ENCODE measurements at places on chromosomes 7 and 10.
A peak's percentile ranks its signal among the peaks of the same experiment; 100 is the strongest.

GRCh38 chr7:47577321-47577919 is 4.5 kb downstream of the TNS3 start:
- no peak for DNase-seq

- DNase-seq: no peak
Measured at GRCh38 chr7:158362912-158363905, 224.4 kb downstream of the PTPRN2 start.

DNA sequence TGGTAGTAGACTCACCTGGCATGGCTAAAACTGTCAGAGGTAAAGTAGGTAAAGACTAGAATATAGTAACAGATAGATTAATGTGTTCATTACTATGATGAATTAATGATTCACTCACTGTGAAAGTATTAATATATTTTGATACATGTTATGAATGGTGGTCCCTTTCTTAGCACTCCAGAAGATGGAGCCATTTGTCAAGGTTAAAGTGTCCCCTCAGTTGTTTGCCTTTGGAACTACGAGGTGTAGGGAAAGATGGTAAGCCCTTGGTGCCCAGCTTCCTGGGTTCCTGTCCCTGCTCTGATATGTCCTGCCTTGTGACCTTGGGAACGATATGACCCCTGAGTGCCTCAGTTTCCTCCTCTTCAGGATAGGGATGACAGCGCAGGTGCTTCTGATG is 49.4 kb downstream of the HTRA1 start:
- no peak for DNase-seq

DNA sequence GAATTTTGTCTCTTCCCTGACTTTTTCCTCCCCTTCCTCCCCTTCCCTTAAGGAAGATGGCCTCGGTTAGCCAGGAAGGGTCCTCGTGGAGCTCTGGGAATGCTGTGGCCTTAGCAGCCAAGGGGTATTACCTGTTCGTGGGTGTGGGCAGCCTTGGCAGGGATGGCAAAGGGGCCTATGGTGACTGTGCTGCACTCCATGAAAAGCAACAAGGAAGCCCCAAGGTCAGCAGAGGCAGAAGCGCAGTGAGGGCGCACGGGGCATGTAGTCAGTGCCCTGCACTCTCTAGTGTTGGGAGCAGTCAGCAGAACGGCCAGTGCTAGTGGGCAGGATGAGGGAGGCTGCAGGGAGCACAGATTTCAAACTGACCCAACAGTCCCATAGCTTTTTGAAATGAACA is 191.8 kb downstream of the ADARB2 start:
- no peak for DNase-seq

DNA sequence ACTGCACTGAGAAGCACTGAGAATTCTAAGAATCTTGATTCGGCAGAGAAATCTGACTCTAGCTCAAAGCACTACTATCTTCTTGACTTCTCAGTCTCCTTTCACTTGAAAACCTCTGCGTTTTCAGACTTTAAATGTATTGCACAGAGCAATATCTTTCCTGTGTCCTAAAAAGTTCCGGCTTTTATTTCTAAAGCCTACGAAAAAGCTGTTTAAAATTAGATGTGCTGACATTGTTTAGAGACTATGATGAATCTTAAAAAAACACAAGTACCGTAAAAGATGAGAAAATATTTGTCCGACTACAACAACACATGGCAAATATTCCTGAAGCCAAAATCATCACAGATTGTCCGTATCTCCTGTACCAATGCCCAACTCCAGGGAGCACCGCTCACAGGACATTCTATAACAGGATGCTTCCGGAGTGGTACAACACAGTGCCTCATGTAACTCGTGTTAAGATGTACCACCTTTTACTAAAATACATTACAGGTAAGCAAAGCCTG is 136.9 kb downstream of the CUBN start:
- DNase-seq: no peak

DNA sequence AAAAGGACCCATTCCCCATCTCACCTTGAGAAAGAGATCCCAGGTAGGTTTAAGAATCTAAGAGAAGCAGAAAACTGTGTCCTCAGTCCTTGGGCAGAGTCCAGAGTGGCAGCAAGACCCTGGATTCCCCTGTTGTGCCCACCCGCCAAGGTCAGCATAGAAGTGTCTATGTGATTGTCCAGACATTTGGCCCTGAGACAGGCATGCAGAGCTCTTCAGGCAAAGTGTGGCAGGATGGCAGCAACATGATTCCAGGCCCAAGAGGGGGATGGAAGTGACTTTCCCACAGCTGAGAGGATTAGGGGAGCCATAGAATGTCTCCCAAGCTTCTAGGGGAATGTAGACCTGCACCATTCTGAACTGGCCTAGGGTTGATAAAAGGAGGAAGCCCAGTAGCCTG is 39.1 kb upstream of the OPALIN start:
- DNase-seq: no peak

GRCh38 chr7:98629001-98629431 is 11.9 kb downstream of the NPTX2 start:
- no peak for DNase-seq

DNA sequence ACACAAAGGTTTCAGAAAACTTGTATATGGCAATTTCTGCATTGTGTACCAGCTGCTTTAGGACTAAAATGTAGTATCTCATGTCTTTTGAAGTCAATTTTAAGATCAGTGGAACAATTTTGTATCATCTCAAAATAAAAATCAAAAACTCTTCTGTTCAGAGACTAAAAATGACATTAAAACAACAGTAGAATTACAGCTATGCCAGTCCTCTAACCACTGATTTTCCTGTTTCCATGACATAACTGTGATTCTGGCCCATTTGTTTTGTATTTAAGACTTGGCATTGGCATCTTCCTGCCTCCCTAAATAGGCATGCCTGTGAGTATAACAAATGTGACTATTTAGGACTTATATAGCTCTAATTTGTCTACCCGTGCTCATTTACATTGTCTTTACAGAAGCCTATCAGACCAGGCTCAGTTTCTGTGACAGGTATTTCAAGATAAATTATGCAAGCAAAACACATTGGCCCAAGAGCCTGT is 29.1 kb upstream of the VPS41 start:
- no peak for DNase-seq

- peak; percentile 21 for DNase-seq
Measured at GRCh38 chr10:122911889-122912484, 1.6 kb downstream of the FAM24A start.

- DNase-seq: no peak
Measured at GRCh38 chr7:92425311-92425947, 21.9 kb upstream of the GATAD1 start.

DNA sequence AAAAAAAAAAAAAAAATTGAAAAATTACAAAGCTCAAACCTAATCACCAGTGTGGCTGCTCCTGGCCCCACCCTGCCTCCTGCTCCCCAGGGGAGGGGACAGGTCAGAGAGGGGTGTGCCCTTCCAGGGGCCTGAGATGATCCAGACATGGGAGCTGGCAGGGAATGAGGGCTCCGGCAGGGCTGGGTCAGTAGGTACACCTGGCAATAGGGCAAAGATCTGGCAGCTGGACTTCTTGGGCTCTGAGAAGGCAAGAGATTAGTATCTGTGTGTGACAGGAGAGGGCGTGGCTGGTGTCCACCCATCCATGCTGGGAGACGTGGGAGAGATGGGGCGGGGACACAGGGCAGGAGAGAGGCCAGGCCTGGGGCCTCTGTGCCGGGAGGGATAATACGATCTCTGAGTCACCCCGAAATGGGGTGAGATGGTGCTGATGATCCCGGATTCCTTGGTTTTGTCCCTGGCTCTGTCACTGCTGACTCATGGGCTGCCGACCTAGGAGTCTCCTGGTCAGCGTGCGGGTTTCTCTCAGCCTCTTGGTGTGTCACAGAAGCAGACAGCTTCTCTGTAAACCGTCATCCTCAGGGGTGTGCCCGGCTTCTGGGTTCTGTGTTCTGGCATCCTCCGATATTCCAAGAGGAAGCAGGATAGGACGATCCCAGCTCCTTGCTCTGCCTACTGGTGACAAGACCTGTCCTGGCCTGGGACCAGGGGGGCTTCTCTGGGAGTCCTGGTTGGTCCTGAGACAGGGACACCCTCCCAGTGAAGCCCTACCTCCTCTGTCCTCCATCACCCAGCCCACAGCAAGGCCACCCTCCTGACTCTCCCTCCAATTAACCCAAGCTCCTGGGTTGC is 8.2 kb upstream of the CLDN4 start:
- DNase-seq: no peak

GRCh38 chr7:21939136-21939857 is 6.4 kb downstream of the CDCA7L start:
- no peak for DNase-seq

DNA sequence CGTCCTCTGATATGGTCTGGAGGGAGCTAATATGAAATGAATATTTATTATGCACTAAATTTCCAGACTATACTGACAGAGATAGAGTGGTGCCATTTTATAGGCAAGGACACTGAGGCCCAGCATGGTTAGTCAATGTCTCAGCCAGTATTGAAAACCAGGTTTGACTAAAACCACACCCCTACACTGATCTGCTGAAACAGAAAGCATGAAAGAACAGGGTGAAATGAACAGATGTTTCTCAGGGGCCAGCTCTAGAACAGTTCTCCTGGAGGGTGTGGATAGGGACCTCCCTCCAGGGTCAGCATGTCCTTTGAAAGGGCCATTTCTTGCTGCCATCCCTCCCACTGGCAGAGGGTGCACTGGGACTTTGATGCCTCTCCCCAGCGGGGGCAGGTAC is 700.5 kb downstream of the GRID1 start:
- no peak for DNase-seq

DNA sequence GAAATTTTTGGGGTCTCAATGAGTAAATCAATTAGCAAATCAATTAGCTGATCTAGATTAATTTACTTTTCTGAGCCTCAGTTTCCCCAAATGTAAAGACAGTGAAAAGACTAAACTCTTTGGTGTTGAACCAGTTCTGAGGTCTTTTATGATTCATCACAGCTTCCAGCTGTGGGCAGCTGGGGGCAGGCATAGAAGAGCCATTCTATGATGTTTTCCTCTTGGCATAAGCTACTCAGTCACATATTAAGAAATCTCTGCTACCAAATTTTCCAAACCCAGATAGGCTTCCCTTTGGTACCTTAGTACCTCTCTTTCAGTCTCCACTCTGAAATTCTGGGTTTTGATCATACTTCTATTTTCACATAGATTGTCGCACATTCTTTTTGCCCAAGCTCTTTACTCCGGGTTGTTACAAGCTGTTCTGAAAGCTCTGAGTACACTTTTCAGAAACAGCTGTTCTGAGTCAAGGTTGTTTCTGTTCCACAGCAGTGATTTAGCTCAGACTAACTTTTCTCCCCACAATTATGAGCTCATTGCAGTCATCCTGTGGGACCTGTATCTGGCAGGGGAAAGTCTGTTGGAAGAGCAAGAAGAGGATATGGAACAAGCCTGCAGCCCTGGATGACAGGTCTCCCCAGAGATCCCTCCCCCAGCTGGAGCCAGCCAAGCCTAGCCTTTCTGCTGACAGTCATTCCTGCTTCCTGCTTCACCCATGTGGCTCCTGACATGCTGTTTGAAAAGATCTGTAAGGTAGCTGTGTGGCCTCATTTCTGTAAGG is 599.6 kb upstream of the GHITM start:
- DNase-seq: no peak

DNA sequence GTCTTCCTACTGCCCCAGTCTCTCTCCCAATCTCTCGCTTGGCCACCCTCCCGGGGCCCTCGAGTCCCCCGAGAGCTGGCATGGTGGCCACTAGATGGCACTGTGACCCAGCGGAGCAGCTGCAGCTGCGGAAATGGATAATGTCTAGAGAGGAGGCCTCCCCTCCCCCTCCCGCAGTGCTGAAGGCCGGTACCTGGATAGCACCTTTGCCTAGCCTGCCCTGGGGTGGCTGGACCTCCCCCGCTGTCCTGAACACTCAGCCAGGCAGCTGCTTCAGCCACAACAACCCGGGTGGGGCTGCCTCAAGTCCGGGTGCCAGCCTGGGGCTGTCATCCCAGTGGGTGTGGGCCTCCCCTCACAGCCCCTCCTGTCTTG is 65.2 kb downstream of the GOLGA7B start:
- peak; percentile 24 for DNase-seq

All from AML-193 (cell line).